ENCODE measurements at places on chromosomes 13 and 19.

GRCh38 chr19:45876411-45877197 is 9.3 kb downstream of the IRF2BP1 start:
- peak; percentile 49 for DNase-seq

GRCh38 chr13:20738616-20739015 is 35.1 kb downstream of the IL17D start:
- DNase-seq, result no peak

GRCh38 chr19:48624067-48624594 is 4.8 kb downstream of the SPHK2 start:
- DNase-seq, result peak; percentile 98

DNA sequence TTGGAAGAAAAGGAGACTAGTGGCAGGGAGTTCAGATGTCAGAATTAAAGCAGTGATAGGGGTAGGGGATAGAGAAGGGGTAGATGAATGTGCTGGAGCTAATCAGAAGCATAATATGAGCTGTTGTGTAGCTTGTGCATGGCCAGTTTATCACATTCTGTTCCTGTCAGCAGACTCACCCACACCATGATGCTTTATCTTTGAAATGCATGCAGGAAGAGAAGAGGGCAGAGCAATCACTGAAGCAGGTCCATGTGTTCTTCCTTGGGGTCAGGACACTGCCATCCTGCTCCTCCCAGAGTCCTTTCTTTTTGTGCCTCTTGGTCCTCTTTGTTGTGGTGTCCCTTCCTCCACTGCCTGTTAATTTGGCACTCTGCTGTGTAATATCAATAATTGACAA is 5.8 kb downstream of the CHAMP1 start:
- no peak for DNase-seq

DNA sequence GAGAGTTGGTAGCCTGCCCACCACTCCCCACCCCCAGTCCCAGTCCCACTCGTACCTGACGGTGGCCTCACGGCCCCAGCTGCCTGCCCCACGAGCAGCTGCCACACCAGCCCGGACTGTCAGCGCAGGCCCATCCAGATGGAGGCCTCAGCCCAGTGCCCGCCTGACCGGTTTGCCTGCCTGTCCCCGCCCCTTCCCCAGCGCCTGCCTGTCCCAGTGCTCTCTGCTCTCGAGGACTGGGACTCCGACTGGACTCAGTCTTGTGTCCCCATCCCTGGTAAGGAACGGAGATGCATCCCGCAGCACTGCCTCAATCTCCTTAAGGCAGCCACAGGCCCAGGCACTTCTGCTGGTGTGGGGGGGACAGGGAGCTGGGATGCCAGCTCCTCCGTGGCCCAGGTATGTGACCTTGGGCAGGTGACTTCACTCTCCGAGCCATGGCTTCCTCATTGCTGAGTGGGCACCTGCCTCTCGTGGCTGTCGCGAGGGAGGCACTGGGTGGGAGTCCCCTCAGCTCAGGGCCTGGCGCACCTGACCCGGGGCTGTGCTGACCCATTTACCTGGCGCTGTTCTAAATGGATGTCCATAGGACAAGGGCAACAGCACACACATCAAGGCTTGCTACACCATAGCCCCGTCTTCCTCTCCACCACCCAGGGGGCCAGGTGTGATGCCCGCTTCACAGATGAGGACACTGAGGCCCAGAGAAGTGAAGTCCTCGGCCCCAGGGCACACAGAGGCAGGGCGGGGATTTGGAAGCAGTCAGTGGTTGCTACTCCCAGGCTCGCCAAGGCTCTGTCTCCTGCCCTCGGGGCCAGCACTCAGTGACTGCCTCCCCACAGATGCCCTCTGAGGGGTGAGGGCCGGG is at the start of gene NKPD1:
NKPD1 (minus strand) TSS at position 113 of the 868 bp plus-strand sequence. CDS start 832 bp downstream, outside the sequence.
- no peak for DNase-seq

DNA sequence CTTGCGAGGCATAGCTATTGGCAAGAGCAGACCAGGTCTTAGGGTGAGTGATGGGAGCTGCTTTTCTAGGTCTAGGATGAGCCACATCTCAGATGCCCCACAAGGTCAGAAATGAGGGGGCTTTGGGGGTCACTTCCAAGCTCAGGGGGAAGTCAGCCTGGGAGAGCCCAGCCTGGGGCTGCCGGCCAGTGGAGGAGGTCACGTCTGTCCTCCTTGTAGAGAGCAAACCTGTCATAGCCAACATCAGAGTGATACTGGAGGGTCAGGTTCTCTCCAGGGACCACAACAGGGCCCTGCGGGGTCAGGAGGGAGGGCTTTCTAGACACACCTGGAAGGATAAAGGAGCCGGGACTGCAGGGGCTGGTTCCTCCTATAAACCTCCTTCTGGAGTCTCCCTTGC is 2.4 kb downstream of the LILRA5 start:
- no peak for DNase-seq

DNA sequence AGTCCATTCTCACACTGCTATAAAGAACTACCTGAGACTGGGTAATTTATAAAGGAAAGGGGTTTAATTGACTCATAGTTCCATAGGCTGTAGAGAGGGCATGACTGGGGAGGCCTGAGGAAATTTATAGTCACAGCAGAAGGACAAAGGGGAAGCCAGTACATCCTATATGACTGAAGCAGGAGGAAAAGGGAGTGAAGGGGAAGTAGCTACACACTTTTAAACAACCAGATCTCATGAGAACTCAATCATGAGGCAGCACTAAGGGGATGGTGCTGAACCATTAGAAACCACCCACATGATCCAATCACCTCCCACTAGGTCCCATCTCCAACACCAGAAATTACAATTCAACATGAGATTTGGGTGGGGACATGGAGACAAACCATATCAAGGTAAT is 209.1 kb downstream of the DIAPH3 start:
- DNase-seq, result no peak

GRCh38 chr19:54282686-54283470 is 2.0 kb upstream of the LILRB2 start:
- no peak for DNase-seq

GRCh38 chr13:78046331-78046730 is 127.7 kb upstream of the EDNRB start:
- DNase-seq, result no peak

DNA sequence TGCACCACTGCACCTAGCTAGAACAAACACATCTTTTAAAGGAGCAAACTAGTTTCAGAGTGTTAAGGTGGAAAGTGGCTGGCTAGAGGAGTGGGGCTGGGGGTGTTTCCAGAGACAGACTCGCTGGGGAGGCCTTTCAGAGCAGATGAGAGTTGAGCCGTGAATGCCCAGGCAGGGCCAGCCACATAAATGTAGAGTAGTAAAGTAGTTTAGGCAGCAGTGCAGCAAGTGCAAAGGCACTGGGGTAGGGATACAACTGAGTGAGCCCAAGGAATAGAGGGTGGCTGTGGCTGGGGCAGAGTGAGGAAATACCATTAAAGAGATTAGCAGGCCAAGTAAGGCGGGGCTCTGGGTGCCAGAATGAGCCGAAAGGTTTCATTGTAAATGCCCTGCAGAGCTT is 72.0 kb downstream of the ALOX5AP start:
- no peak for DNase-seq

DNA sequence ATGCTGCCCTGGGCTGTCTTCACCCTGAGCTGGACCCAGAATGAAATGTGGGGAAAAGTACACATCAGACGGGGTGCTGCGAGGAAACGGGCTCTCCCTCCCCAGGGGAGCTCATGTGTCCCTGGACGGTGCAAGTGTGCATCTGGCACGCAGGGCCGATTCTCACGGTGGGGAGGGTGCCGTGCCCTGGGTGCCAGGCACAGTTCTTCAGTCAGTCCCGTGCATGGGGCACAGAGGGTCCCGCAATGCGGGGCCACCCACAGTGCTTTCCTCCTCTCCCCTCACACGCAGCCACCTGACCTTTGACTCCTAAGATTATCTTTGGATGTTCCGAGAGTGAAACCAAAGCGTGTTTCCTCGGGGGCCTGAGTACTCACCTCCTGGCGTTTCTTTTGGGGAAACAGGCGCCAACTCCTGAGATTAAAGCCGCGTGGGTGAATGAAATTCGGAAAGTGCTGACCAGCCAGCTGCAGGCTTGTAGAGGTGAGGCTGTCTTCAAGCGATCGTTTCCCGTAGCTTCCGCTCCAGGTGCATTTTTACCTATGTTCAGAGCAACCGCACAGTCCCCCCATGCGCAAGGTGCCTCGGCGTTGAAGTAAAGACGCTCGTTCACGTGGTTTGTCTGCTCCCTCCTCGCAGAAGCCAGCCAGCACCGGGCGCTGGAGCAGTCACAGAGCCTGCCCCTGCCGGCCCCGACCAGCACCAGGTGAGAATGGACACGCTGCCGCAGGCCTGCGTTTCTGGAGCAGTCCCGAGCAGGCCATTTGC is 17.5 kb upstream of the F7 start:
- DNase-seq, result no peak

- no peak for DNase-seq
These were observed 14.3 kb downstream of the ERICH4 start for GRCh38 chr19:41457241-41457640.

GRCh38 chr19:29927944-29928625 is 14.0 kb upstream of the URI1 start:
- DNase-seq, result no peak

DNA sequence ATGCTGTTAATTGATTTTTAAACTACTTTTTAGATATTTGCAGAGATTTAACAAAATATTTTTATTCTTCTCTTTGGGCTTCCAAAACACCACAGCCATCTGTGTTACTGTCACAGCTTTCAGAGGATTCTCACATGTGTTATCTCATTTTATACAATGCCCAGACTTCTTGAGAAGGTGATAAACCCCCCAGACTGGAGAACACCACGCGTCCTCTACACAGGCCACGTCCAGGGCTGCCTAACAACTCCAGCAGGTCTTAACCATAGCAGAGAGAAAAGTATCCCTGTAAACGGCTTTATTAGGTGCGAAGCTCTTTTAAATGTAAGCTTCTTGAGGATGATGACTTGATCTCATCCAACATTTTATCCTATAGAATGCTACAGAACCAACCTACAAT is 2.0 kb downstream of the GPR183 start:
- DNase-seq, result no peak

DNA sequence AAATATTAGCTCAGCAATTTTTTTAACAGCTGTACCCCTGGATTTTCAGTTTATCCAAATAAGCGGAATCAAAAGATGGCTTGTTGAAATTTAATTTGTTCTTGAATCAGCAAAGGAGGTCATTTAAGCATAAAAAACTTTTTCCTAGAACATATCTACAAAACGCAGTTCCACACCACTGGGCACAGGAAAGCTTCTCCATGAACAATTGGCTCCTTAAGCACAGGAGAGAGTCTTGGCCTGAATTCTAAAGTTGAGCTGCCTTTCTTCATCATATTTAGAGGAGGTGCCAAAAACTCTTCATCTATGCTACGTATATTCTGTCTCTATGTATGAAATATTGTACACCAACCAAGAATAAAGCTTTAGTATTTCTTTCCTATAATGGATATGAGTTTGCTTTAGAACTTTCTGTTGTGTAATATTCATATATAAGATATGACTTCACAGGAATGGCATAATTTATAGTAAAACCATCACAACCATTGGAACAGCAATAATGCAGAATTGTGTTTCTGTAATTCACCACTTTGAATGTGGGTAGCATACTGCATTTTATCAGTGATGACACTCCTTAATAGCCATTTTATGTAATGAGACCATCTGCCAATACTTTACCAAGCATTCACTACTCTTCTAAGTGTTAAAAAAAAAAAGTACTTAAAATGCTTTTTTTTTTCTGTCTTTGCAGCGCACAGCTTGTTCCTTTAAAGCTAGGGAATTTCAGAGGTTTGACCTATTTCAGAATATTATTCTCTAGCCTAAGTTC is 263.7 kb downstream of the SLITRK6 start:
- DNase-seq, result no peak

DNA sequence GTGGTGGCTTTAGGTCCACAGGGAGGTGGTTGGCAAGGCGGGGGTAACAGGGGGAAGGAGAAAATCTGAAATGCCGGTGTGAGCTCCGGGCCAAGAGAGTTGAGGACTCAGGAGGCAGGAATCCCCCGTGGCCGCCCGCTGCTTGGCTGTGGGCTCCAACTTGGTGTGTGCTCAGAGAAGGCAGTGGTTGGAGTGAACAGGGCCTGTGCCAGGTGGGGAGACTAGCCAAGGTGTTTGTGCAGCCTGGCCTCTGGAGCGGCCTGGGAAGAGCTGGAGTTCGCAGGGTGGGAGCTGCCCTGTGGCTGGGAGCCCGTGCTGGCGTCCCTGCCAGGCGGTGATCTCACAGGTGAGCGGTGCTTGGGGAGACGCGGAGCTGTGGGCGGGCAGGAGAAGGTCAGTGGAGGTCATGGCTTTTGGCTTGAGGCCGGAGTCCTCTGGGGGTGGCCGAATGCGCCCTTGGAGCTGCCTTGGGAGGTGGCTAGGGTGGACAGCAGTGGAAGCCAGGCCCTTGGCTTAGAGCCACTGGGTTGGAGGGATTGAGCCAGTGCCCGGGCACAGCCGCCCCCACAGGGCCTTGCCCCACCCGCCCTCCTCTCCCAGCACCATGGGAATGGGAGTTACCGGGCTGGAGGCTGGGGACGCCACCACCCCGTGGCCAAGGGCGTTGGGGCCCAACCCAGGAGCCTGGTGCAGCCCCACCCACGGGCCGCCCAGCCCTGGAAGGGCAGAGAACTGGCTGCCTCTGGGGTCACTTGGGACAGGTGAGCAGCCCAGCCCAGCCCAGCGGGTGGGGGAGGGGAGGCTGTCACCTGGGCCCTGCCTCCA is 7.1 kb upstream of the CIRBP start:
- no peak for DNase-seq

- no peak for DNase-seq
These were observed 133.2 kb downstream of the VWA8 start for GRCh38 chr13:41827507-41828213.

GRCh38 chr19:46372901-46373490 is 26.1 kb downstream of the PPP5C start:
- DNase-seq, result no peak

DNA sequence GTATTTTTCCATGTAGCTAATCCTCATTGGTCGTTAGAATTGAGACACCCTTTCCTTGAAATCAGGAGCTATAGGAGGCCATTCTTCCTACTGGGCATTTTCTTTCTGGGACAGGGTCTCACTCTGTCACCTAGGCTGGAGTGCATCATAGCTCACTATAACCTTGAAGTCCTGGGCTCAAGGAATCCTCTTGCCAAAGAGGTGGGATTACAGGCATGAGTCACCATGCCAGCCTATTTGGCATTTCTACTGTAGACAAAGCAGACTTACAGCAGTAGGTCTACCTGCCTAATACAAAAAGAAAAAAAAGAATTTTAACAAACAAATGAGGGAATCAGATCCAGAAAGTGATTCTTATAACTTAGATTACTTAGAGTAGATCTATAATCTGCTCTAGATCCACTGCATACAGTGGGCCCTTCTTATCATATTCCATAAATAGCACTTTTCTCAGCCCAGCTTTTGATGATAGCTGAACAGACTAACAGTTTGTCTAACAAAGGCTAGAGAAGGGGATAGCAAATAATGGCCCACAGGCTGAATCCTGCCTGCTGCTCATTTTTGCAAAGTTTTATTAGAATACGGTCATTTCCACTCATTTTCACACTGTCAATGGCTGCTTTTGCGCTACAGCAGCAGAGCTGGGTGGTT is 36.7 kb upstream of the USPL1 start:
- no peak for DNase-seq

- DNase-seq, result no peak
These were observed 12.2 kb downstream of the GTF2F2 start for GRCh38 chr13:45132369-45133064.

- peak; percentile 68 for DNase-seq
These were observed 8.0 kb downstream of the CCDC194 start for GRCh38 chr19:17385878-17386611.

GRCh38 chr19:15418579-15419412 is at the start of gene AKAP8L:
Gene AKAP8L (minus strand): TSS chr19:15418988. CDS start chr19:15418923, 65 bp downstream.
- DNase-seq, result peak; percentile 99

GRCh38 chr19:35940078-35940775 is 4.1 kb downstream of the LRFN3 start:
- DNase-seq, result no peak

Measured in stimulated activated CD4-positive, alpha-beta T cell treated with anti-CD3 and anti-CD28 coated beads, Interleukin-4, amount 100 ng/mL, for 24 hours (primary cell).